Stimulated activated CD4-positive, alpha-beta T cell treated with anti-CD3 and anti-CD28 coated beads, Interleukin-4, amount 100 ng/mL, for 24 hours (primary cell): ENCODE measurements at places on chromosomes 1 and 21.

DNA sequence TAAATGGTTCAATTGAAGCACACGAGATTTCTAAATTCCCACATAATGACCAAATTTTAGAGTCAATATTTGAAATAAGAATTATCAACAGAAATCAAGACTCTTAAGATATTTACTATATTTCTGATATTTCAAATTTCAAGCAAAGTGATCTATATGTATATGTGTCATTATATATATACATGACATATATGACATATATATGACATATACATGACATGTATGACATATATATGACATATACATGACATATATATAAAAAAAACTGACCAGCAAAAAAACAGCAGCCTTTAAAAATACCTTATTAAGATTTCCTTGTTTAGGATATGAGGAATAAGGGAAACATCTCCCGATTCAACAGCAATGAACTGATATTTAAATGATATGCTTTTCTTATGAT, 266.2 kb downstream of the FAF1 start:
- DNase-seq, result no peak

- no peak for DNase-seq
Observed at GRCh38 chr1:191634801-191635508, 523.3 kb upstream of the RGS18 start.

DNA sequence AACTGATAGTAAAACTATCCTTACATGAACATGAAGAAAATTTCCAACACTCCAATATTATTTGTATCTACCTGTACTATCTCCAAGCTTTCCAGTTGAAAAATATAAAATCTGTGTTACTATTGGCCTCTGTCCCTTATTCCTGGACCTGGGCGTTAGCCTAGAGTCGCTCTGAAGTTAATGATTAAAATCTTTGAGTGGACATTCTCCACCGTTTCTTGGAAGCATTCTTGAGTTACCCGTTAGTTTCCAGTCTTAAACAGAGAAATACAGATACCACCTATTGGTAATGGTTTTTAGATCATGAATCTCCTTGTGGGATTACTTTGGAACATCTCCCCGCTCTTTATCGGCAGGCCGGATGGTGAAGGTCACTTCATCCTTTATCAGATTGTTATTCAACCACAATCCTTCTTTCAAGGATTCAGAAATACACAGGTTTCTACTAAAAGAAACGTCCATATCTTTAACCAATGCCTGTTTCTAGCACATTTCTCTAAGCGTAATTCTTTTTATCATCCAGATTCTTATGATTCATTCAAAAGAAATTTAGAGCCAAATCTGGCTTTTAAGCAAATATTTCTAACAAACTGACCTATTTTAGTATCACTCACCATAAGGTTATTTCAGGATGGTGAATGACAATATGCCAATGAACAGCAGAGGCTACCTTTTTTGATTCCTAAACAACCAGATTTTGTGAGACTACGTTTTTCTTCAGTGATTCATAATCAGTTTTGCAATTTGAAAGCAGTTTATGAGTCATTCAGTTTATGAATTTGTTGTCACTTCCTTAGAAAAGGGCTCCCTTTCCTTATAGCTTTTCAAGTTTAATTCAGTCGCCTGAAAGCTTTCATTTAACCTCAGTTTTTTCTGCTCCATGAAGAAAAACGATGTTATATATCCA, 70.2 kb upstream of the ERRFI1 start:
- no peak for DNase-seq

DNA sequence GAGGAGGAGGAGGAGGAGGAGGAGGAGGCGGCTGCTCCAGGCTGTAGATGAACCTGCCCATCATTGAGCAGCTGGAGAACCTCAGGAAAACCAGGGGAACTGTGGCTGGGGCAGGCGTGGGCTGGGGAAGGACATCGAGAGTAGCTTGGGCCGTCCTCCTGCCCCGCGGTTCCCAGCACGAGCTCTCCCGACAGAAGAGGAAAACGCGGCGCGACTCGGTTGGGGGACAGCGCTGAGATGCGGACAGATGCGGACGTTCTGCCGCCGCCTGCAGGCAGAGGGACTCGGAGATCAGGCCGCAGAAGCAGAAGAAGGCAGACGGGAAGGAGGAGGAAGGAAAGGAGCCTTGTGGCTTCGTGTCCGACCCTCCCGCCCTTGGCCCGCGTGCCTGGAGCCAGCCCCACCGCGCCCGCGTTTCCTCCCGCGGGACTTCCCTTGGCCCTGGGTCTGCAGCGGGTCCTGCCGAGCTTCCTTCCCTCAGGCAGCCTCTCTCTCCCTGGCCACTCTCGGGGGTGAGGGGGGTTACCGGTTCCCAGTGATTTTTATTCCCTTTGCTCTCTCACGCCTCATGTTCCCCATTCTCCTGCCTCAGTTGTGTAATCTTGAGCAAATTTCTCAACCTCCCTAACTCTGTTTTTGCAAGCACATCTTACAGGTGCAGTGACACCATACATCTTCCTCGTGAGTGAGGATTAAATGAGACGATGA, 1.7 kb upstream of the TNFRSF9 start:
- DNase-seq, result peak; percentile 30

- DNase-seq, result no peak
Observed at GRCh38 chr21:34180826-34181359, 107.5 kb downstream of the MRPS6 start.

DNA sequence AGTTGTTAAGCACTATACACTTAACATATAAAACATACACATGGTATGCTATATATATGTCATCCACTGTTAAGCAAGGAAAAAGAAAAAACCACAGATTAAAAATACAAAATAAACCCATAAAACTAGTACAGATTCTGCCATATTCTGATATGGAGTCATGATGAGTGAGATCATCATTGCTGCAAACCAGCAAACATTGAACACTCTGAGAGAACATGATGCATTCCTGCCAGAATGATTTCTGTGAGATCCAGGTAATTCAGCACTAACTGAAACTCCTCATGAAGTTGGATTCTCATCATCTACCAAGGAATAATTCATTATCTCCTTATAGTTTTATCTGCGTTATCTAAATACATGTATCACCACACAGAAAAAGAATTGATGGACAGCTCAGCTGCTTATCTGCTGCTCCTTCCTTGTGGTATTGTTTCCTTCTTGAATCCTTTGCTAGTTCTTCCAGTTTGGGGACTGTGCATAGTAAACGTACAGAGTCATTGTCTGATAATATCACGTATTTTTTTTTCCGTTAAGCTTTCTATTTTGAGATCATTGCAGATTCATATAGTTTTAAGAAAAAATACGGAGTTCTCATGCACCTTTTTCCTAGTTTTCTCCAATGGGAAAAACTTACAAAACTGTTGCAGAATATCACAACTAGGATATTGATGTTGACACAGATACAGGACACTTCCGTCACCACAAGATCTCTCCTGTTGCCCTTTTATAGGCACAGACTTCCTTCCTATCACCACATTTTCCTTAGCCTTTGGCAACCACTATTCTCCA, 9.3 kb downstream of the RAB4A start:
- DNase-seq, result no peak

DNA sequence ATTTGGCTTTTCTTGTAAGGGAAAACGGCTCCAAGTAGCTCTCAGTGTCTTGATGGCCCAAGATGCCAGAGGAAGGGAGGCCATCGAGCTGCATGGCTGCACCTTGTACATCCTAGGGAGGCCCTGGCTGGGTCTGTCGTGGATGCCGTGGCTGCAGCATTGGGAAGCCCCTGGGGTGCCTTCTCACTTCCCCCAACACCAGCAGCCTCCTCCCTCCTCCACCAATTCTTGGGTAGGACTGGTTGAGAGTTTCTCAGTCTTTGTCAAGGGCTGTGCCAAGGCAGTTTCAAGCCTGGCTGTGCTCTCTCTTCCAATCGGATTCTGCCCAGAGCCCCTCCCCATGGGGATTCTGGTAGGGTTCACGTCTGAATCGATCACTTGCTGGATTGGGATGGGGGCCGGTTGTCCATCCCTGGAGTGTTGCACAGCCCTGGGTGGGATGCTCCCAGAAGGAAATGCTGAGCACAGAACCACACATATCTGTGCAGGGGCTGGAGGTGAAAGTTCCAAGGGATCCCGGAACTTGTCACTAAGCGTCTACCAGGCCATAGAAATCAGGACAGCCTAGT, 14.0 kb upstream of the SPSB1 start:
- no peak for DNase-seq

- no peak for DNase-seq
Observed at GRCh38 chr21:31929548-31929947, 56.7 kb downstream of the HUNK start.

- DNase-seq, result no peak
Observed at GRCh38 chr1:11465307-11465706, 13.6 kb upstream of the DISP3 start.

- DNase-seq, result no peak
Observed at GRCh38 chr1:168321945-168322344, 41.3 kb downstream of the TBX19 start.

GRCh38 chr1:17502326-17502778, 37.1 kb upstream of the ARHGEF10L start:
- DNase-seq, result peak; percentile 44

GRCh38 chr21:45618287-45618686, 25.2 kb upstream of the PCBP3 start:
- no peak for DNase-seq

- no peak for DNase-seq
Observed at GRCh38 chr1:44812822-44813543, 4.7 kb downstream of the BTBD19 start.

DNA sequence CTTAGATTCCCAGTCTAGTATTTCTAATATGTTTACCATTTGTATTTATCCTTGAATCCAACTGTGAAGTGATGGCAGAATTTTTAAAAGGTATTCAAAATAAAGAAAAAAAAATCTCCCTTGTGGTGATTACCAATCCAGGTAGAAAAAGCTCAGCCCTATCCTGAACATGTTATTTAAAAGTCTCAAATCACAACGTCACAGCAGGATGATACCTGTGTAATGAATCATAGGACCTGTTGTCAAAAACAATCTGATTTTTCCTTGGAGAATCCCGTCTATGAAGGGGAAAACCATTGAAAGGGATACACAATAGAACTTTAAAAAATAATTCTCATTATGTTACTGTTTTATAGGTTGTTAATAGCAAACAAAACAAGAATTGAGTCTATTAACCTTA, 76.9 kb upstream of the LBR start:
- no peak for DNase-seq

GRCh38 chr1:86993269-86993985, 79.0 kb downstream of the HS2ST1 start:
- no peak for DNase-seq
